ENCODE measurements at places on chromosomes 6 and 20.
A peak's percentile ranks its signal among the peaks of the same experiment; 100 is the strongest.

DNA sequence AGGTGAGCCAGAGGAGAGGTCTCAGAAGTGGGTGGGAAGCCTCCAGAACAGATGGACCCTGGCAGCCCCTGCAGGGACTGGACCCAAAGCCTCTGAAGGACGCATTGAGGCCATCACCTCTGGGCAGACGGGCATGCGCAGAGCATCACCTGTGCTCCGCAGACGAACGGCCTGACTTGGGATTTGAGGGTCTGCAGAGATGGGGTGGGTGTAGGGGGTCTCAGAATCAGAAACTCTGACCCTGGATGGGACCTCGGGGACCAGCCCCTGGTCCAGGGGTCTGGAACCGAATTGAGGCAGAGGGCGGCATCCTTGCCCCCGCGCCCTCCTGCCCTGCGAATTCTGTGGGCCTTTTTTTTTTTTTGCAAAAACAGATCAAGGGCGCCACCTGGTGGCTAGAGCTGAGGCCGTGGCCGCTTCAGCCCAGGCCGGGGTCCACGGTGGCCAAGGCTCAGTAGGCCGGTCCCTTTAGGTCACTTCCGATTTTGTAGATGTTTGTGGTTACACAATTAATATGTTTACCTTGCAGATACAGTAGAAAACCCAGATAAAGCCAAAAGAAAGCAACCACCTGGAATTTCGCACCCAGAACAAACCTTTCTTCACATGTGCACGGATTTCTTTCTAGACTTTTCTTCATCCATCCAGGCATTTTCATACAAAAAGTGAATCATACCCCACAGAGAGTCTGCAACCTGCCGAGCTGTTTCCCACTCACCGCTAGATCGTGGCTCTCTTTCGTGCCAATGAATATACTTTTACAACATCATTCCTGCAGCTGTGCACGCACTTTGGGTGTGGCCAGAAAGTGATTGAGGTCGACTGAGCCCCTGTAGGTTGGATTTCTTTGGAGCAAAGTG, 25.9 kb downstream of the ZBP1 start:
- DNase-seq: peak; percentile 23

- no peak for DNase-seq
Measured at GRCh38 chr20:63370618-63371187, 9.6 kb upstream of the CHRNA4 start.

- no peak for DNase-seq
Measured at GRCh38 chr6:41900861-41901260, 5.7 kb upstream of the USP49 start.

DNA sequence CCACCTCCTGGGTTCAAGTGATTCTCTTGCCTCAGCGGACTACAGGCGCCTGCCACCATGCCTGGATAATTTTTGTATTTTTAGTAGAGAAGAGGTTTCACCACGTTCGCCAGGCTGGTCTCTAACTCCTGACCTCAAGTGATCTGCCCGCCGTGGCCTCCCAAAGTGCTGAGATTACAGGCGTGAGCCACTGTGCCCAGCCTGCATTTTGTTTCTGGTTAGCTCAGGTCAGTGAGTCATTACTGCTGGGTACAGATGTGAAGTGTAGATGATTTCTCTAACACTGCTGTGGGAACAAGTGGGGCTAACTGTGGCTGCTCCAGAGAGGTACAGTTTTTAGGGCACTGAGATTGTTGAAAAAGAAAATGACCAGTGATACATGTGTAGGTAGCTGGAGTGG, 188.6 kb downstream of the PRL start:
- no peak for DNase-seq

DNA sequence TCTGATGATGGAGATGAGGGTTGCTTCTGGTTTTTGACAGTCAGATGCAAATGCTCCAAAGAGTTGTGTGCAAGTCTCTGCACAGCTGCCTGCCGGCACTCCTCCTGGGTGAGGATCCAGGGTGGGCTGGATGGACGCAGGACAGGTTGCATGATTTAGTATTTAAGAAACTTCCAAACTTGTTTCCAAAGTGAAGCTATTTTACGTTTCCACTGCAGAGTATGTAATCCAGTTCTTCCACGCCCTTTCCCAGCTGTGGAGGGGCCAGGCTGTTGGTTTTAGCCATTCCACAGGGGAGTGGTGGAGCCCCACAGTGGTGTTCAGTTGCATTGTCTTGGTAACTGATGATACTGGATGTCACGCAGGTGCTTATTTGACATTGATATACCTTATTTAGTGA, 157.3 kb downstream of the THBS2 start:
- DNase-seq: no peak

DNA sequence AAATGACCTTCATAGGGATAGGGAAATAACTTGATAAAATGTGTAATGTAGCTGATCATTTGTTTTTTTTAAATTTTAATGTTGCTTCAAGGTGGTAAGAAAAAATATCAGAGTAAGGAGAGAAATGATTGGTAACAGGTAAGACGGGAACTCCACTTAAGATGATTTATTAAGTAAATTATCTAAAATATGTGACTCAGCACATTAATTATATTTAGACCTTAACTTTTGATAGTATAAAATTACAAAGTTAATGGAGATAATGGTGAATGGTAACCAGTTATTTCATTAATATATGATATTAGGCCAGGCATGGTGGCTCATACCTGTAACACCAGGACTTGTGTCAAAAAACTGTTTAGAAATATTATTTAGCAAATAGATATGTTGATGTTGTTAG, 10.2 kb downstream of the BEND6 start:
- no peak for DNase-seq

DNA sequence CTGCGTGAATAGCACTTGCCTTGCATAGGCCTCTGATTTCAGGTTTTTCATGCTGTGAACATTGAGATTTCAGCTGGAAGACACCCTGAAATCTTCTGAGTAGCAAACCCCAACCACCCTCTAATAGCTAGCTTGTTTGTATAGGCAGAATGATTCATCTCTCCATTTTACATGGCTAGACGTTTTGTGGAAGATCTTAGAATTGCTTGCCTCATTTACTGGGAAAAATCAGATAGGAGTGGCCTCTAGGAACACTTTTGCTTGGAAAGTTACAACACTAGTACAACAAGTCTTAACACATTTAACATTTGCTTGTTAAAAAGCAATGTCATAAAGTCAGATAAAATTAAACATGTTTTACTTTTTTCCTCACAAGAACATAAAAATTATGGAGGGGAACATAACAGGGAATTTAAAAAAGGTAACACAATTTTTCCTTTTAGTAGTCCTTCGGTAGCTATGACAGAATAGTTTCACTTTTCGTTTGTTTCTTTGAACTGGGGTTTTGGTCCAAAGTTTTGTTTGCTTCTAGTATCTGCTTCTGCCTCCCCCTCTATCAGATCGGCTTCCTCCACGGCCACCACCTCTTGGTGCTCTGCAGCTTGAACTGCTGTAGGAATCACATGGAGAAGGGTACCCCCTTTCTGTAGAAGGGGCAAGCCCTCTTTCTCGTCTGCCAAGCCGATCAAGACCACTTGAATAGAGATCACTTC, 102.2 kb upstream of the PTCHD4 start:
- DNase-seq: no peak

GRCh38 chr6:165090242-165090641, 219.2 kb downstream of the C6orf118 start:
- DNase-seq: no peak

- DNase-seq: no peak
Measured at GRCh38 chr6:17980329-17980728, 7.1 kb downstream of the KIF13A start.

- no peak for DNase-seq
Measured at GRCh38 chr6:138657065-138657425, 116.5 kb upstream of the CCDC28A start.

DNA sequence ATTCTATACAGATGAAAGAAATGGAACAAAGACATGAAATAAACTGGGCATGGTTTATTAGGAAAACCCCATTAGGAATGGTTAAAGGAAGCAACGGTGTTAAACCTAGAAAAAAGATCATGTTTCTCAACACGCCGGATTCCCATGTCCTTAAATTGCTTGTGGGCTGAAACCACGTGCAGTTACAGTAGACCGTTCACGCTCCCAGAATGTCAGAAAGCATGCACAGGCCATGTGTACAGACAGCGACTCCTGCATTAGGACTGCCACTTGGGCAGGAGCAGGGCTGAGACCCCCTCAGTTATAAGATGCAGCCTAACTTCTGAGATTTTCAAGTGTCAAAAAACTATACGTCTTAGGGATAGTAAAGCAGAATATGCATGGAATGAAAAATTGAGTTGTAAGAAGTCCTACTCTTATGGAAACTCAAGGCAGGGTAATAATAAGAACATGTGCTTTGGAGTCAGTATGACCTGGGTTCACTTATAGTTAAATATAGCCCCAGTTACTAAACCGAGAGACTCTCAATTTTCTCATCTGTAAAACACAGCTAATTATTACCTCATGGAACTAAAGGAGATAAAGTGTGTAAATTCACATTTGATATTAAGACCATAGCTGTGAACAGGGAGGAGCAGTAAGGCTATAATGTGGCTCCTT, 174.0 kb upstream of the UST start:
- no peak for DNase-seq

GRCh38 chr6:35468980-35469750, 964 bp downstream of the RPL10A start:
- DNase-seq: no peak

- no peak for DNase-seq
Measured at GRCh38 chr6:35511562-35511941, 1.1 kb downstream of the TULP1 start.

DNA sequence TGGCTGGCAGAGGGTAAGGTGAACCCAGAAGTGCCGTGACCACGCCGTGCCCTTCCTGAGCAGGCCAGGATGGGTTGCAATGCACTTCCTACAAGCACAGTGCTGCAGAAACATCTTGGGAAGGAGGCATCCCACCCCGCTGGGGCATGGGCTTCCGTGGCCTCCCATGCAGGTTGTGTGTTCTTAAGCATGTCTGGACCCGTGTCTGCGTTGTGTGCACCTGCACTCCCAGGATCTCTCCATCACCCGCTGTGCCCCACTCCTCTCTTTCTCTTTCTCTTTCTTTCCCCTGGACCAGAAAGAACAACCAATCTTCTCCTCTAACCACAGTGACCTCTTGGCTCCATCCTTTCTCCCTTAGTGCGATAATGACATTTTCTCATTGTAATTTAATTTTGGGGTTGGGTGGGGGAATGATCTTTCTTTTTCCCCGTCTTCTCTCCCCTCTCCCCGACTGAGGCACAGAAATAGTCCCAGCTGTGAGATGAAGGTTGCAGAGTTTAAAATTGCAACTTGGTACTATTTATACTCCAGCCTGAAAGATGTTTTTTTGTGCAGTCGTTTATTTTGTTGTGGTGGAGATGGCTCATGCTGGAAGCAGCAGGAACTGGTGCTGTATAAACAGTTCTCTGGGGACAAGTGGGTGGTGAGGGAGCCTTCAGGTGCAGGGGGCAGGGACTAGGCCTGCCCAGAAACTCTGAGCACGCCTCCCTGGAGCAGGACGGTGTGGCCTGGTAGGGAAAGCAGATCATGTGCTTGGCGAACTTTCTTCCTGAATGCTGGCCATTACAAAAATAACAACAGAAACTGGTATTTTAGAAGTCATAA, 20.5 kb downstream of the BCAS4 start:
- DNase-seq: no peak

- no peak for DNase-seq
Measured at GRCh38 chr6:118776607-118777549, 117.1 kb upstream of the ASF1A start.

Data from stimulated activated CD8-positive, alpha-beta memory T cell treated with anti-CD3 and anti-CD28 coated beads, Interleukin-4, amount 100 ng/mL, for 1 hour (primary cell).